ENCODE measurements at places on chromosomes 3 and 15.

GRCh38 chr15:28892789-28893610, 7.2 kb downstream of the APBA2 start:
- no peak for DNase-seq

DNA sequence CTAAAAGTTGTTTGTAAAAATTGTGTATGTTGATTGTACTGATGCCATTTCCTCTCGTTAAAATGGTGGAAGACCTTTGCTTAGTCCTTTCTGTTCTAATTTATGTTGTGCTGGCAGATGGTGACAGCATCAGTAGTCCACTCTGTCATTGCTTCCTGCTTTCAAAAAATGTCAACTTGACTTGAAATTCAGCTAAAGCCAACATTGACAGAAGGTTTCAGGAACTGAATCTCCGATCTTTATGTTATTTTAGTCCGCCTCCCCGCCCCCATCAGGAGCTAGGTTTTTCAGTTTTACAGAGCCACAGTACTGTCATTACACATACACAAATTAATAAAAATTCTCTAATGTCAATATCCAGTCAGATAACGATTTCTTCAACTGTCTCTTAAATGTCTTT, 1.5 kb downstream of the CEP63 start:
- DNase-seq = no peak

DNA sequence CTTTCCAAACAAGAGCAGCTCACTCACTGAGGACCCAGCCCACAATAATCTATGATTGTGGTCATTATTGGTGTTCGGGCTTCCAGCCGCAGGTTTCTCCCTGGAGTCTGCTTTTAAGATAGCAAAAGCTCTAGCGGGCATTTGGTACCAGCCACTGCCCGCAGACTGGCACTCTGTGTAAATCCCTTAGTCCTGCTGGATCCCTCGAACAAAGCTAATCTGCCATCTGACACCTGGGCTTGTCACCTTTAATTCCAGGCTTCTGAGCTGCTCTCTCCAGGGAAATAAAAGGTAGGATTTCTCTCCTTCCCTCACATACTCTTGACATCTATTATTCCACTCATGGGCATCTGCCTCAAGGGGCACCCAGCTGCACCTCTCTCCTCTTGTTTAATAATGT, 158.7 kb downstream of the PDCD6IP start:
- DNase-seq = no peak

DNA sequence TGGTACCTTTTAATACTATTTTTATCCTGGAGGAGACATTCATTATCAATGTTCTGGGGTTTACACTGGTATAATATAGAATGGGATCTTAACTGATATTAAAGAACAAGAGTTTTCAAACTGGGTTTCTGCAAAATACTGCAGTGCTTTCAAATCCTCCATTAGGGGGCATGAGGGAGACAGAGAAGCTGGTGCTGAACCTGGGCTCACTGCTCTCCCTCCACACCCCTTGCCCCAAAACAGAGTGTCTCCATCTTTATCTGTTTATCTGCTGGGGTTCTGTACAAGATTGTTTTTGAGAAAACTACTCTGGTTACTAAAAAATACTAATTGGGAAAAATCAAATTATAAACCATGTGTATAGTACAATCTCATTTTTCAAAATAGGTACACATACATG, 41.7 kb downstream of the CADPS start:
- DNase-seq = no peak

- no peak for DNase-seq
These were observed 315.0 kb upstream of the STAC start for GRCh38 chr3:36065321-36065720.

DNA sequence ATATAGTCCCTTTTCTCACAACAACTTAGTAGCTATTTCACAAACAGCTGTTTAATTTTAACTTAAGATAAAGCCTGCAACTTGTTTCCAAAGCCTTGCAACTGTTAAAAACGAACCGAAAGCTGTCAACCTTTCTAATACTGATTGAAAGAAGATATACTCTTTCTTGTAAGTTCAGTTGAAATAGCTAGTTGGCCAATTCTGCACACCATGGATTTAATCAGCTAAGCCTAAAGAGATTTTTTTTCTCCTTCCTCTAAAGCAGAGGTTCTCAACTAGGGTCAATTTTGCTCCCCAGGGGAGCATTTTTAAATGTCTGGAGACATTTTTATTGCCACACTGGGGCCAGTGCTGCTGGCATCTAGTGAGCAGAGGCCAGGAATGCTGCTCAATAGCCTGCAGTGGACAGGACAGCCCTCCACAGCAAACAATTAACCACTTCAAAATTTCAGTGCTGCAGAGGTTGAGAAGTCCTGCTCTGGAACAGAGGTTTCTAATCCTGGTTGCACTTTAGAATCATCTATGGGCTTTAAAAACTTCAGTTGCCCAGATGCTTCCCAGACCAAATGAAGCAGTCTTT, 26.2 kb downstream of the MINDY4B start:
- DNase-seq = no peak

DNA sequence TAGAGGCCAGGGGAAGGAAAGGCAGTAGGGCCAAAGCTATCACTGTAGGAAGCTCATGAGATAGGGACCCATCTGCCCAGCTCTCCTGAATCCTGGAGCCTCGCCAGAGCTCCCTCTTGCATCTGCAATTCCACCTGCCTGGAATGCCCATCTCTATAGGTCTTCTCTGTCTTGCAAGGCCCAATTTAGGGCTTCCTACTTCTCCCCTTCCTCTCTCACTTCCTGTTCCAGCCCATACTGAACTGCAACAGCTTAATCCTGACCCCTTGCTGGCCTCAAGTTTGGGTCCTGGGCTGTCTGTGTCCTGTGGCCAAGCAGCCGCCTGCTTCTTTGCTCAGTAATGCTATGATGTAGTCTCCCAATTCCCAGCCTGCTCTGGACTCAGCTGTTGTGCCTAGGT, 3.6 kb upstream of the PTPN23 start:
- DNase-seq = no peak

Measured in central memory CD4-positive, alpha-beta T cell (primary cell).